ENCODE measurements at places on chromosomes 3 and 15.
A peak's percentile ranks its signal among the peaks of the same experiment; 100 is the strongest.

GRCh38 chr3:48406443-48407431 lies 23.1 kb downstream of the PLXNB1 start:
- DNase-seq, result no peak

DNA sequence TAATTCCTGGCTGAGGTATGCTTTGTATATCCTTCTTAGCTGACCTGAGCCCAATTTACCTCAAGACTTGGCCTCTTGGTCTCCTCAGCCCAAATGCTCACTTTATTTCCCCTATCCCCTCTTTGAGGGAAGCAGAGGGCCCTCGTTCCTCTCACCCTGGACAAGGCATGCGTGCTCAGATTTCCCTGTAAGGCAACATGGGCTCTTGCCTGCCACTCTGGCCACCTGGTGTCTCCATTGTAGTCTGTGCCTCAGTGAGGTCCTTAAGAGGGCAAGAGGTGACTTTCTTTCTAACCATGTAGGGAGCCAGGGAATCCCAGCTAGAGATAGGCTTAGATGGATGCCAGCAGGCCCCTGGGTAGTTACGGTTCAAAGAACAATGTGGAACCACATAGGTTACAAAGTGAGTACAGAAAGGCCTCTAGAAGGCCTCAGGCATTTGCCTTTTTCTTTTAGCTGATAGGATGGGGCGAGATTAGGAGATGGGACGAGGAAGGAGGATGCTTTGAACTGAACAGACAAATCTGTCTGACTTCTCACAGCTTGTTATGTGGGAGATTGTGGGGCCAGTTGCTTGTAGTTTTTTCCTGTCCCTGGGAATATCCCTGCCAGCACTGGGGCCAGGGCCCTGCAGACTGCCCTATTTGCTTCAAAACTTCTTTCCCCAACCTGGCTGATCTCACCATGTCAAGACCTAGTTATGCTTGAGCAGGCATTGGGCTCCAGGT lies 1.1 kb upstream of the INTS14 start:
- no peak for DNase-seq

GRCh38 chr3:121504618-121505017 lies 41.2 kb downstream of the POLQ start:
- DNase-seq, result no peak

DNA sequence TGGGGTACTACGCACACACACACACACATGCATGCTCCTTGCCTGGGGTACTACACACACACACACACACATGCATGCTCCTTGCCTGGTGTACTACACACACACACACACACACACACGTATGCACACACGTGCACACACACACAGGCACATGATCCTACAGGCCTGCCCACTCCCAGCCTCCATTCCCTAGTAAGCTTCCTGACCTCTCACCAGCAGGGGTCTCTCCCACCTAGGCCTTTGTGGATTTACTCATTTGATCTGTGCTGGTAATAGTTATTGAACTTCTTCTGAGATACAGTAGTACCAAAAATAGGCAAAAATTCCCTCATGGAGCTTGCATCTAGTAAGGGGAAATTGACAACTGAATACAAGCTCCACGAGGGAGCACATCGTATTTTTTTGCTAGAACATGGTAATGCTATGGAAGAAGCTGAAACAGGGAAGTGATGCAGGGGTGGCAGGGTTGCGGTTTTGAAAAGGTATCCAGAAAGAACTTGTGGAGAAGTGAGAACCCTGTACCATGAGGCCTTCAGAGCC lies 19.1 kb downstream of the TTC21A start:
- peak; percentile 40 for DNase-seq

- DNase-seq, result peak; percentile 29
Observed at GRCh38 chr3:45793482-45794176, 2.7 kb downstream of the SLC6A20 start.

GRCh38 chr3:8743911-8744310 lies 10.3 kb downstream of the CAV3 start:
- DNase-seq, result no peak

- no peak for DNase-seq
Observed at GRCh38 chr15:91342097-91342496, 242.0 kb downstream of the SV2B start.

GRCh38 chr15:97652700-97653167 lies 307.8 kb upstream of the ARRDC4 start:
- no peak for DNase-seq

DNA sequence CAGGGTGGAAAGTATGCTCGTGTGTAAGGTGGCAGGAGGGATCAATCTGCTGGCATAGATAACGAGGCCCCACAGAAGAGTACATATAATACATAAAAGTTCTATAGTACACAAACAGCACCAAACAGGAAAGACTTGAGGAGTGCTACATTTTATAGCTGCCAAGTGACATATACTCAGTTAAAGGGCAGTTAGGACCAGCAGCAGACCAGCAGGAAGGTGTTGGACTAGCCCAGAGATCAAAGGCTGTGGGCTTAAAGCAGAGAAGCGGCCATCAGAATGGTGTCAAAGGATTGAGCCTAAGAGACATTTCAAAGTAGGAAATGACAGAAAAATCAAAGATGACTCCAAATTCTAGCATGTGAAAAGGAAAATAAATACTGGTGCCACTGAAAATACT lies 34.5 kb downstream of the SFMBT1 start:
- DNase-seq, result no peak

- no peak for DNase-seq
Observed at GRCh38 chr3:50372349-50372748, 13.0 kb upstream of the TMEM115 start.

DNA sequence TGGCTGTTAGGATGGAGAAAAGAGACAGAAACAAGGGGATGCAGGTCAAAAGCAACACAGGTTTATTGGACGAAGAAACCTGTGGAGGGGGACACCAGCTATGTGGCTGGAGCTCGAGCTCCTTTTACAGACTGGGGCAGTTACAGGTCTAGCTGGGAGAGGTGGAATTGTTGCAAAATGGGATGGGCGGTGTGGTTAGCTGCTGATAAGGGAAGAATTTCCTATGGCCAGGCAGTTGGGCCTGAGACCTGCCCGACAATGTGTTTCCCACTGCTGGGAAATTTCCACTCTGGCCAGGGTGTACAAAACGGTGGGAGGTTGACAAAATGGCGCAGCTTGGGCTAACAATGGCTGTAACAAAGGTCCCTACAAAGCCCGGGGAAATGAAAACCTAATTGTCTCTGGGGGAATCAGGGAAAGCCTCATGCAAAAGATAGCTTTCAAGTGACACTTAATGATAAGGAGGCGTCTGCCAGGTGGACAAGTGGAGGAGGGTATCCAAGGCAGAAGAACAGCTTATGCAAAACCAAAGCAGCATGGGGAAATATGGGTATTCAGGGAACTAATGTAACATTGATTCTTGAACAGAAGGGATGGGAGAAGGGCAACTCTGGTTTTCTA lies 137.4 kb upstream of the SGO1 start:
- no peak for DNase-seq

DNA sequence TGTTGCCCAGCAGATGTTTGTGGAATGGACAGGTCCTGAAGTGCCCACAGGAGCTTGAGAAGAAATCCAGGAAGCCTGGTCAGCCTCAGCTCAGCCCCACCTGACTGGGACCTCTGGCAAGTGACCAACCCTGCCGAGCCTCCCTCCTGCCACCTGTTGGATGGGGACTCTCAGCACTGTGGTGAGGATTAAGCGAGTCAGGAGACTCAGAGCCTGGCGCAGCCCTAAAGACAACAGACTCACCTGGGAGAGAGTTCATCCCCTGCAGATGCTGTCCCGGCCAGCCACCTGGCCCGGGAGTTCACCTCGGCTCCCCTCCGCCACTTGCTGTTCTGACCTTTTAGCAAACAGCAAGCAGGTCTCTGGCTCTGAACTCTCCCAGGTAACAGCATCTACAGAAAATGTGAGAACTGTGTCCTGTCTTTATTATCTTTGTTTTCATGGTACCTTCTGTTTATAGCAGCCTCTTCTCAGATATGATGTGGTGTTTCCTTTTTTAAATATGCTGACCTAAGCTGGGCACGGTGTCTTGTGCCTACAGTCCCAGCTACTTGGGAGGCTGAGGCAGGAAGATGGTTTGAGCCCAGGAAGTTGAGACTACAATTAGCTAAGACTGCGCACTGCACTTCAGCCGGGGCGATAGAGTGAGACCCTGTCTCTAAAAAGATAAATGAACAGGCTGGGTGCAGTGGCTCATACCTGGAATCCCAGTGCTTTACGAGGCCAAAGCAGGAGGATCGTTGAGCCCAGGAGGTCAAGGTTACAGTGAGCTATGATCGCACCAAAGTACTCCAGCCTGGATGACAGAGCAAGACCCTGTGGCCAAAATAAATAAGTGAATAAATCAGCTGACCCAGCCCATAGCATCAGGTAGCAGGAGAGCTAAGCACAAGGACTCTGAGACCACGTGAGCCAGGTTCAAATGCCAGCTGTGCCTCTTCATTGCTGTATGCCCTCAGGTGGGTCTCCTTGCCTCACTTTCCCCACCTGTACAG lies 32.4 kb upstream of the SLC6A6 start:
- peak; percentile 25 for DNase-seq

GRCh38 chr3:141064255-141064926 lies 13.2 kb downstream of the SPSB4 start:
- DNase-seq, result no peak

- DNase-seq, result no peak
Observed at GRCh38 chr3:105622169-105622568, 246.6 kb downstream of the CBLB start.

- no peak for DNase-seq
Observed at GRCh38 chr15:90407871-90408317, 19.9 kb downstream of the IQGAP1 start.

DNA sequence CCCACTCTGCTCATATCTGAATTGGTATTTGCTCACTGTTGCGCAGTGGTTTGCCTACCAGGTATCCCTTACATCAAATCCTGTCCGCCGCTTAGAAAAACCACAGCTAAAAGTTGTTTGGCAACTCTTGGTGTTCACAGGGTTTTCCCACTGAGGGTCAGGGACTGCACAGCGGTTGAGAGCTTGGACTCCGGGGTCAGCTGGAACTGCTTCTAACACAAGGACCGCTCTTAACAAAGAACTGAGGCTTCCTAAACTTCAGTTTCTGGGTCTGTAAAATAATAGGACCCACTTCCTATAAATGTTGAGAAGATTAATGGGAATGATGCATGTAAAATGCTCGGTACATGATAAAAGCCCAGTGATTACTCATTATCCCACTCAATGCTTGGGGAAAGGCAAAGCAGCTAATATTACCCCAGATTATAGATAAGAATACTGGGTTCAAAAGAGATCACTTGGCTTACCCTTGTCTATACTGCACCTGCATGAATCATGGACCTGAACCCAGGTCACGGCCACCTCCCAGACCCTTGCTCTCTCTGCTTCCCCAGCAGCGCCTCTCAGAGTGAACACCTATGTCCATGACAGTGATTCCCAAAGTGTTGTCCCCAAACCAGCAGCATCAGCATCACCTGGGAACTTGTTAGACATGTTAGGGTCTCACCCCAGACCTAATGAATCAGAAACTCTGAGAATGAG lies 36.1 kb downstream of the LIPC start:
- peak; percentile 43 for DNase-seq

Measured in bronchial epithelial cell (primary cell).